IPS DF 6.9 (cell line): ENCODE measurements at places on chromosomes 12 and 14.

DNA sequence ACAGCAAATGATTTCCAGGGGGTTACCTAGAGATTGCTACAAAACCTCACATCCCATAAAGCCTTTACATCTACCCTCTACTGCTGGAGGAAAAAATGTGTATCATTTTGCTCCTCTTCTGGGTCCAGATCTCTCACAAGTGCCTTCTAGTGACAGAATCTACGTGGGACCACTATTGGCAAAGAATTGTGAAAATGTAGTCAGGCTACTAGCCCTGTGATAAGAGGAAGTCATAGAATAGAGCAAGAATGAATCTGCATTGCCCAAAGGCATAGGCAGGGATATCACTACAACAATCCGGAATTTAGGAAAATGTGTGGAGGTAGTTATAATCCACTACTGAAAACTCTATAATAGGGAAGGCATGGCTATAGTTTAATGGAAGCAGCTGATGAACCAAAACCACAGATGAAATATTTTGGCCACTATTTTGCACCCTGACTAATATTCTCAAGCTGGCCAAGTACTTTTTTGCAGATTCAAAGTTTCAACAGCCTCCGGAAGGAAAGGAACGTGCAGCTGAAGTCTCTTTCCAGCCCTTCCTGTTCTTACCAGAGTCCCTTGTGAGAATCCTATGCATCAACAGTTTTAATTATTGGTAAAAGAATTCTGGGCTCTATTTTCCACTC, 176.8 kb downstream of the PHLDA1 start:
- no peak for DNase-seq

DNA sequence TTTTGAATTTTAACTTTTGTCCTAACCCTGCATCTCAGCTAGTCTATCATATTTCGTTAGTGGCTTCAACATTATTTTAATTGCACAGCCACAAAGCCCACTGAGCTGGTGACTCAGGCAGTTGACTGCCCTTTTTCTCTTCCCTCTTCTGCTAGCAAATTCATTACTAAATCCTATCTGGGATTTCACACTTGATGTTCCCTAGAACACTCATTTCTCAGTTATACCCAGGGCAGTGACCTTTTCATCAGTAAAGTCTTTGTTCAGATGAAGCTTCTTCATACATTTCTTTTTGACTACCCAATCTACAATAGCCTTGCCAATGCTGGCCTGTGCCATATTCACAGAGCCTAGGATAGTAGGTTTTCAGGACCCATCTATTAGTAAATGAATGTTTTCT, 107.0 kb downstream of the ATXN7L3B start:
- DNase-seq = no peak

GRCh38 chr12:66189889-66190288, 875 bp downstream of the IRAK3 start:
- no peak for DNase-seq

DNA sequence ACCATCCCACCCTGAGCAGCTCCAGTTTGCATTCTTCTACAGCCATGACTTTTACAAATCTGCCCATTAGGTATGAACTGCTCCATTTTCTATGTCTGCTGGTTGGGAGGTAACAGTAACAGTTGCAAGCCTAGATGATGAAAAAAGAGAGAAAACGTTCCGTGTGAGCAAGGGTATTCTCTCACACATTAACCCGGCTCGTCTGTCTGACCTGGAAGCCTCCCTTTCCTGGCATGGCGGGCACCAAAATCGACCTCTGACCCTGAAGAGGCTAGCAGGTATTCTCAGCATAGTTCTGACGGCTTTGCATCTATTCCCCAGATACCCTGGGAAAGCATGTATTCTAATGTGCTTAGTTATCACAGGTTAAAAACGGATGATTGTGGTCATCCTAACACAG, 31.8 kb downstream of the APPL2 start:
- no peak for DNase-seq

DNA sequence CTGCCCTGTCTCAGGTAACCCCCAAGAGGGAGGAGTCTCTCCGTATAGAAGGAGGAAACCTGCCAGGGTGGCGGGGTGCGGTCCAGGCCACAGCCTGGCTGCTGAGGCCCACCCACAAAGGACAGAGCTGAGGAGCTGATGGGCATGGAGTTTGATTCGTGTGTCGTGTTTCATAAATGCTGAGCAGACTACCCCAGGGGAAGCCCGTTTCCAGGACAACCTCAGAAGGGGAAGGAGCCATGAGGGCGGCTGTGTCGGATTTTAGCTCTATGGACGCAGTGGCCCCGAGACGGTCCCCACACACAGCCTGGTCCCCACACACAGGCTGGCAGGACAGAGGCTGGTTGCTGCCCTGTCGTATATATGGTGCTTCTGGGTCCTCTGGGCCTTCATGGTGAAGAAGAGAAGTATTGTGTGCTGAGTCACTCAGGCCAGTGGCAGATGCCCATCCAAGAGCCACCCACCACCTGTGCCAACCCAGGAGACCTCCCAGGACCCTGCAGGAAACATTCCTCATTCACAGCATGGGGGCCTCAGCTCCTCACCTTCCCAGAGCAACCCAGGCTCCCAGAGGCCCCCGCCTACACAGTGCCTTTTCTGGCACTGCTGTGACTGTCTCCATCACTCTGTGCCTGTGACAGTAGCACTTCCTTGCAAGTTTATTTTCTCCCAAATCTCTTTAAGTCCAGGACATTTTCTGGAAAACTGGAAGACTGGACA, 63.1 kb upstream of the RIN3 start:
- DNase-seq = no peak

- no peak for DNase-seq
These were observed 7.4 kb upstream of the SNAPC1 start for GRCh38 chr14:61754627-61755381.

- DNase-seq = no peak
These were observed 107.6 kb downstream of the PLEKHG7 start for GRCh38 chr12:92810370-92810769.

DNA sequence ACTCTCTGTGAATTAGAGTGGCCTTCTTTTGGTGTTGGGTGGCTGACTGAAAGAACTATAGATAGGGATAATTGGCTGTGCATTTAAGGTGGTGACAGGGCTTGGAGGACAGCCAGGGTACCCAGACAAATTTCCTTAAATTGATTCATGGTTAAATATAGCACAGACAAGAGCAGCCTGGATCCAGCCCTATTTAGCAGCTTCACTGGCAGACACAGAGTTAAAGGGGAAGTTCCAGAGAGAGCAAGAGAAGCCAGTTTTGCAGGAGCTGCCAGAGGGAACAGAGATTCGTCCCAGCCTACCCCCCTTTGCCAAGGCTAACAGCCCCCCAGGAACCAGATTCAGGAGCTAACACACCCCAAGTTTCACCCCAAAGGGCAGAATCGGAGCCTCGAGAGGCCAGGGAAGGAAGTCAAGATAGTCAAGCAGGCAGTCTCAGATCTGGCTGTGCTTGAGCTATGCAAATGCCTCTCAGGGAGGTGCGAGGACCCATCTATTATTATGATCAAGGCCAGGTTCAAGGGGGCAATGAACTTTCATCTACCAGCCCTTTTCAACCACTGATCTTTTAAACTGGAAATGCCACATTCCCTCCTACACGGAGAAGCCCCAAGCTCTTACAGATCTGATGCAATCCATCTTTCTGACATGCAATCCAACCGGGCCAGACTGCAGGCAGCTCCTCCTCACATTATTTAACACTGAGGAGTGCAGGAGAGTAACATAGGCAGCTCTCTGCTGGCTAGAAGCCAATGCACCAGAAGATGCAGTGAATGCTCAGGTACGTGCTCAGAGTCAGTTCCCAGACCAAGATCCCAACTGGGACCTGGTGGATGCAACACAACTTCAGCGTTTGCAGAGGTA, 58.2 kb downstream of the DHRS2 start:
- DNase-seq = no peak

GRCh38 chr12:97609957-97610356, 147.4 kb downstream of the RMST start:
- no peak for DNase-seq

DNA sequence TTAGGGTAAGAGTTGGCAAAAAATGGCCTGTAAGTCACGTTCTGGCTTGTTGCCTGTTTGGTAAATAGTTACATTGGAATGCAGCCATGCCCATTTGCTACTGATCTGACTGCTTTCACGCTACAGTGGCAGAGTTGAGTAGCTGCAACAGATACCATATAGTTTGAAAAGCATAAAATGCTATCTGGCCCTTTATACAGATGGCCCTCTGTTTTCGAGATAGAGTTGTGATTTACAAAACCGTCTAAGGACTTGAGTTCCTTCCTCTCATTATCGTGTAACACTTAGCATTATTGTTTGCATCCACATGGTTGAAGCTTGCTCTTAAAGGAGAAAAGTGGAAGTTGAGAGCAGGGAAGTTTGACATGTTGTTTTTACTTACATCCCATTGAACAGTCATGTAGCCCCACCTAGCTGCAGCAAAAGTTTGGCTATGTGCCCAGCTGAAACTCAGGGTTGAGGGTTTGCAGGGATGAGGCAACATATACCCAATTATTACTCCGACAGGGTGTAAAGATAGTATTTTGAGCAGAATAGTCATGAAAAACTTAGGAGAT, 11.3 kb upstream of the SCFD1 start:
- DNase-seq = no peak

DNA sequence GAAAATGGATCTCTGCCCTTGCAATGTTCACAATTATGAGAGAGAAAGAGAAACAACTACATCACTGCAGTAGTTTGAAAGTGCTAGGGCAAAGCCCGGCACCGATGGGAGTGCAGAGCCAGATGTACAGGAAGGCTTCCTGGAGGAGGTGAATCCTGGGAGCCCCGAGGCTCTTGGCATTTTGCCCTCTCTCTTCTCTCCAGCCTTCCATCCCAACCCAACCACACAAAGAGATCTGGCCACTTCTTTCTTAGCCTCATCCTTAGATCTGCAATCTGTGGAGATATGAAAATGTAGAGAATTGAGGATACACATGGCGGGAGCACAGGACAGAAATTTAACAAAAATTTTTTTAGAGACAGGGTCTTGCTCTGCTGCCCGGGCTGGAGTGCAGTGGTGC, 3.3 kb upstream of the PAPLN start:
- DNase-seq = no peak

DNA sequence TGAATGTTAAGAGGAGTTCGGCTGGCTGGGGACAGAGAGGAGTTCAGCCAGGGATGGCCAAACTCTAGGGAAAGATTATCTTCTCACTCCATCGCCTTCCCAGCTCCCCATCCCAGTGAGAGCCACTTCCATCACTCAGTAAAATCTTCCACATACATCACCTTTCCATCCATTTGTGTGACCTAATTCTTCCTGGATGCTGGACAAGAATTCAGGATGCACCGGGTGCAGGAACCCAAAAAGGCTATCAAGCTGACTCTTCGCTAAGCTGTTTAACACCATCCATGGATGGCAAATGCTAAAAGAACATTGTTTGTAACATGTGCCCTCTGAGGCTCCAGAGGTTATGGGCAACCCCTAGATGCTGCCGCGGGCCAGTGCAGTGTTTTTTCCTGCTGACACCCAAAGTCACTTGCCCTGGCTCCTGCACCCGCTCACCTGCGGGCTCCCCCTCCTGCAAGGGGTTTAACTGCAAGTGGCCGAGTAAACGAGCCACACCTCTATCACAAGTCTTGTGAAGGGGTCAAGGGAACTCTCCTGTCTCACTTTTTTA, 216.0 kb upstream of the NPAS3 start:
- DNase-seq = no peak

GRCh38 chr12:58596381-58596780, 323.9 kb downstream of the LRIG3 start:
- no peak for DNase-seq

DNA sequence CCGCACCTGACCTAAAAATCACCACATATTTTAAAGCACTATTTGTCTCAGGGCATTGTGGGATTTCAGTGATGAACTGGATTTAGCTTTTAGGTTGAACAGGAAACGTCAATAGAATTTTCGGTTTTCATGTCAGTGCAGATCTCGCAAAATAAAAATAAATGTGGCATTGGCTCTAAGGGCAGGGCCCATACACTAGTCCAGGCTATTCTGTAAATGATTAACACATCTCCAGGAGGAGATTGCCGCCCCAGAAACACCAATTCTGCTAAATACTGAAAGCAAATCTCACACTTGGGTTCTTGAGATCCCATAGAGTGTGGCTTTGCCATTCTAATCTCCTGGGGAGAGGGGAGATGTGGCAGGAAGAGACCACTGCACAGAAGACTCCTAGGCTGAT, 1494.0 kb upstream of the TMEM132C start:
- DNase-seq = no peak

GRCh38 chr12:127944211-127944899, 322.6 kb upstream of the TMEM132C start:
- no peak for DNase-seq

GRCh38 chr14:61290701-61291100, 9.6 kb upstream of the TMEM30B start:
- DNase-seq = no peak

- peak; percentile 7 for DNase-seq
These were observed 895.8 kb downstream of the RPS29 start for GRCh38 chr14:48690349-48690748.
